ENCODE measurements at places on chromosomes 3 and 15.

DNA sequence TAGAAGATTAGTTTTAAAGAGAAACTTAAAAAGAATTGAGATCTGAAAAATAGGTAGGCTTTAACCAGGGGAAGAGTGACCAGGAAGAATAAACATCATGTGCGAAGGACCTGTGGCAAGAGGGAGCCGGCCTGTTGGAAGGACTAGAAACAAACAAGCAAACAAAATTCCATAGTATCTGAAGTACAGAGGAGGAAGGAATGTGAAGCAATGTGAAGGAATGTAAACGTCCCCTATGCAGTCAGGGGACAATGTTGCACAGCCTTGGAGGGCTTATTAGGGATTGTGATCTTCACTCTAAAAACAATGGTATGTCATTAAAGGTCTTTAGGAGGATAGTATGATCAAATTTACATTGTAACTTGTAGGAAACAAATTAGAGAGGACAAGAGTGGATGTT lies 84.4 kb upstream of the PLCL2 start:
- no peak for DNase-seq

GRCh38 chr15:40280260-40281056 lies 2.4 kb downstream of the ANKRD63 start:
- no peak for DNase-seq

- DNase-seq, result no peak
Observed at GRCh38 chr3:44042772-44043171, 198.9 kb upstream of the TOPAZ1 start.

- no peak for DNase-seq
Observed at GRCh38 chr3:126917232-126917804, 65.6 kb upstream of the PLXNA1 start.

Data from HEK293T (cell line).